HS-27A (cell line): ENCODE measurements at places on chromosomes 7 and 10.

DNA sequence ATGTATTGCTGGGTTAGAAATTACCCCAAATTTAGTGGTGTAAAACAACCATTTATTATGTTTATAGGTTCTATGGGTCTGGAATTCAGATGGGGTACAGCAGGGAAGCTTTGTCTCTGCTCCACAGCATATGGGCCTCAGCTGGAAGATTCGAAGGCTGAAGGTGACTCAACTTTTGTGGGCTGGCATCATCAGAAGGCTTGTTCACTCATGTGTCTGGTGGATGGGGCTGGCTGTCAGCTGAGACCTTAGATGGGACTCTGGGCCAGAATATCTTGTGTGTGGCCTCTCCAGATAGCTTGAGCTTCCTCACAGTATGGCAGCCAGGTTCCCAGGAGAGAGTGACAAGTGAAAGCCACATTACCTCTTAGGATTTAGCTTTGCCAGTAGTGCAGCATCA is 45.9 kb downstream of the ZNF503 start:
- DNase-seq: no peak

DNA sequence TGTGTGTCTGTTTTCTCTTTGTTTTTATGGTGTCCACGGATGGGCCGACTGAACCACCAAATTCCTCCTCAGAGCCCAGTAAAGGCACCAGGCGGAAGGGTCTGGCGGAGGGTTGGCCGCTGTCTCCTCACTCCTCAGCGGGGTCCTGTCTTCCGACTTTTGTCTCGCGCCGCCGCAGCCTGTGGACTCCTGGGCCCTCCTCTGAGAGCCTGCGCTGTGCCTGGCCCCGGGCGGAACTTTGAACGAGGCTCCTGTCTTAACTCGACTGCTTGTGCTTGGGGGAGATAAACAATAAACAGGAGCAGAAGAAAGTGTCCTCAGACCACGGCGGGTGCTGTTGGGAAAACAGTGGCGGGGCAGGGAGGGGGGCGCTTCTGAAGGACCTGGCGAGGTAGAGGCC is 2.2 kb upstream of the FAM20C start:
- DNase-seq: no peak

GRCh38 chr7:70208236-70209063 is 610.2 kb downstream of the AUTS2 start:
- DNase-seq: no peak

GRCh38 chr7:155594961-155595366 is 48.6 kb upstream of the CNPY1 start:
- no peak for DNase-seq

GRCh38 chr10:91012502-91012901 is 91.6 kb upstream of the ANKRD1 start:
- no peak for DNase-seq

- no peak for DNase-seq
Measured at GRCh38 chr10:74249865-74250264, 98.8 kb downstream of the ADK start.

GRCh38 chr7:11141541-11141940 is 167.9 kb downstream of the PHF14 start:
- DNase-seq: no peak

DNA sequence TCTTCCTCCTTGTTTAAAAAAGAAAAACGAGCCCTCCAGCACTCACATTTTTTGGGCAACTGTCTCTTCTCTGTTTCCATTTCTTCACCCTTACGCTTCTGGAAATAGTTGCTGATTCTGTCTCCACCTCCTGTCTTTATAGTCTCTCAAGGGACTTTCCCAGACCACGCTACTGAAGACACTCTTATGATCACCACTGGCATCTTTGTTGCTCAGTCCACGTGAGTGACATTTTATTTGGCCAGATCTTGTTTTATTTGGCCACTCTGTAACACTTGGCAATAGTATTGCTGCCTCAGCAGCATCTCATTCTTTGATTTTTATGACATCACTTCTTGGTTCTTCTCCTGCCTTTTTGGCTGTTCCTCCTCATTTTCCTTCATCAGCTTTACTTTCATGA is 21.6 kb upstream of the NME8 start:
- DNase-seq: no peak

GRCh38 chr7:83366629-83367028 is 203.9 kb upstream of the PCLO start:
- no peak for DNase-seq

DNA sequence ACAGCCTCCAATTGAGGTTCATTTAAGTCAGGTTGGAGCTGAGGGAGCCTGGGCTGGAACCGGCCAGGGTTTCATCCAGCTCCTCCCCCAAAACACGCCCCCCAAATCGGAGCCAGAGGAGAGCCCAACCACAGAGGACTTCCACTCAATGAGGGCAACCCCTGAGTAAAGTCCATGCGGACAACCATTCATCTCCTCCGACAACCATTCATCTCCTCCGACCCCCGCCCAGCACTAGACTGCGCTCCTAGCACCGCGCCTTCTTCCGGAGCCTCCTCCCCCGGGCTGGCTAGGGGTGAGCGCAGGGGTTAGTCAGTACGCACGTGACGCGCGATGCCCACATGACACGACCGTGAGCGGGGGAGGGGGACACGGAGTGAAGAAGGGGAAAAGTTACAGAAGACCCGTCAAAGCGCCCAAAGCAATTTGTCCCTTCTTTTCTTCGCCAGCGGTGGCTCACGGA is 1.4 kb downstream of the MAGI2 start:
- DNase-seq: peak; percentile 76

DNA sequence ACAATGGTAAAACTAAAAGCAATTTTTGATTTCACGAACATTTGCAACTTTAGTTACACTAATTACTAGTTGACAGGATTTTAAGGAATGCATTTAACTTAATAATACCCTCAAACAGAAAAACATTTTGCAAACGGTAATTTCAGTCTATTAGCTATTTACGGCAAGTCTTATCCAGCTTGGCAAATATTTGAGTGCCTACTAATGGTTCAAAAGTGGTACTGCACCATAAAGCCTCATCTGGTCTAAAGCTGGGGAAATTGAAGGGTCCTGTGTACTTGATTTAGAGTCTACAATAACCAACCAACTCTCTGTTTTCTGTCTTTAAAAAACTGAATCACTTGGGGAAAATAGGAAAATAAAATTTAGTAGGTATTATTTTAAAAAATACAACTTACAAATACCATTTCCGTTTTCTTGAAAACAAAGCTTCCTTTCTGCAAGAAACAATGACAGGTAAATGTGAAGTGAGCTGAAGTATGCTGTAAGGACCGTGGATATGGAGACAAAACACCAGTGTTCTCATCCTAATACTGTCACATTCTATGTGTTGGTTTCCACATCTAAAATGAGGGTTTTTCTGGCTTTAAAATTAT is 142.3 kb downstream of the VPS50 start:
- DNase-seq: peak; percentile 11

DNA sequence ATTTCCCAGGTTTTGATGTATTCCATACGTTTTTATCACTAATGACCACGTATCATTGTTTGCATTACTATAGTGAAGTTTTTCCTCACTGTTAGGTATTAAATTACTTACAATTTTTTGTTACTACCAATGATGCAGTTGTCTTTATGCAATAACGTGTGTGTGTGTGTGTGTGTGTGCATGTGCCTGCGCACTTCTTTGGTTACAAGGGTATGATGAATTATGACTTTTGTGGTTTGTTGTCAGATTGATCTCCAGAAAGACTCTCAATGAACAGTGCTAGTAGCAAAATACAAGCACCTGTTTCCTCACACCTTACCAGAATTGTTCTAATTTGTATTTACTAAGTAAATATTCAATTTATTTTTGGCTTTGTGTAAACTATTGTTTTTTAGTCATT is 51.5 kb downstream of the MCMBP start:
- DNase-seq: no peak

DNA sequence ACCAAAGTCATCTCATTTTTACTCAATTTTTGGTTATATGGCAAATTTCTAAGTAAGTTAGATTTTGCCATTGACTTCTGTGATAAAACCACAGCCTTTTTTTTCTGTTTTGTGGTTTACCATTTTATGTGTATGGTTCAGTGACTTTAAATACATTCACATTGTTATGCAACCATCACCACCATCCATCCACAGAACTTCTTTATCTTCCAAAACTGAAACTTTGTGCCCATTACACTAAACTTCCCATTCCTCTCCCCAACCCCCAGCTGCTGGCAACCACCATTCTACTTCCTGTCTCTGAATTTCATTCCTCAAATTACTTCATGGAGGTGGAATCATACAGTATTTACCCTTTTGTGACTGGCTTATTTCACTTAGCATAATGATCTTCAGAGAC is 280.4 kb upstream of the TCERG1L start:
- no peak for DNase-seq

DNA sequence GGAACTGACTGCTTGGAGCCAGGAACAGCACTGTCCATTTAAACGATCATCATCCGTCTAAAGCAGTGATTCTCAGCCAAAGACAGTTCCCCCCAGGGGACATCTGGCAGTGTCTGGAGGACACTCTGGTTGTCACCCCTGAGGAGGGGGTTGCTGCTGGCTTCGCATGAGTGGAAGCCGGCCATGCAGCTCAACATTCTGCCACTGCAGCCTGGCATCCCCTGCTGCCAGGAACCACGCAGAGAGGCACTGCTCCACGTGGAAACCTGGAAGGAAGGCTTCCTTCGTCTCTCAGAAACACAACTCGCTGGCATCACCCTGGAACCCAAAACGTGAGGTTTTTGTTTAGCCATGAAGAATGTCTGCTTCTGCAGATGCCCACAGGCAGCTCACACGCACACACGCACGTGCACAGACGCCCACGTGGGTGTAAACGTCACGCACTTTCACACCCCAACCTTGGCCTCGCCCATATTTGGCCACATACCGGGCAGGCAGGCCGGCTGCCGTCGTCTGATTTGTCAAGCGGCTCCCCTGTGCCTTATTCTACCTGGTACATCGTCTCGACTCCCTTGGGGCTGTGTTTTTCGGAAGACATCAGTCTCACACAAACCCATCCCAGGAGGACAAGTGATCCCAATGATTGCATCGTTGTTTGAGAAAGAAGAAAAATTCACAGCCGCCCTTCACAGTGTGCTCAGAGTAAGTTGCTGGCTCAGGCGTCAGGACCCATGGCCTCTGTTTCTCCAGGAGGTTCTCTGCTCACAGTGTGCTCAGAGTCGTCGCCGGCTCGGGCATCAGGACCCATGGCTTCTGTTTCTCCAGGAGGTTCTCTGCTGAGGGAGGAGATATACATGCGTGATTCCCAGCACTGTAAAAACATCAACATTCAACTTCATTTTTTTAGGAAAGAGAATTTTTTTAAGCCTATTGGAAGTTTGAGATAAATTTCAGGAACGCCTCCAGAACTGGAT is 127.2 kb upstream of the PPP2R2D start:
- no peak for DNase-seq

- DNase-seq: no peak
Measured at GRCh38 chr7:109213081-109213480, 643.4 kb downstream of the DNAJB9 start.
